Mucosa of descending colon (tissue), 3 donors: ENCODE measurements at places on chromosomes 5 and 9. TPM values are rescaled to one million over a fixed set of nuclear protein-coding genes. Genes with fewer than 3 reads are reported as not detected.

The PCDHA9 gene
- total RNA-seq, result 0.17 TPM

The PTCD2 gene
- 5.2 TPM for total RNA-seq

The PLK2 gene
- 24.7 TPM for total RNA-seq

The ADAMTS16 gene
- 0.35 TPM for total RNA-seq

The PCDHGC4 gene
- total RNA-seq, result 2.6 TPM

The GIN1 gene
- 6.7 TPM for total RNA-seq

The TOPORS gene
- total RNA-seq, result 16.6 TPM

The GPR150 gene
- total RNA-seq, result 0.49 TPM

The KIF20A gene
- total RNA-seq, result 2.8 TPM

The WNT8A gene
- total RNA-seq, result not detected

The SPTLC1 gene
- 69.3 TPM for total RNA-seq

The STK32A gene
- 0.43 TPM for total RNA-seq

The CBY3 gene
- total RNA-seq, result not detected

The SHC3 gene
- 0.35 TPM for total RNA-seq

The DDX4 gene
- not detected for total RNA-seq

The CD72 gene
- total RNA-seq, result 3.0 TPM

The GFPT2 gene
- 7.9 TPM for total RNA-seq

The CDKN2A gene
- total RNA-seq, result 3.6 TPM

The IL13 gene
- not detected for total RNA-seq

The SPACA9 gene
- total RNA-seq, result 1.6 TPM

The SHOC1 gene
- total RNA-seq, result not detected

The KIF4B gene
- not detected for total RNA-seq

The BNIP1 gene
- total RNA-seq, result 11.4 TPM

The CTXN3 gene
- total RNA-seq, result not detected

The LCN6 gene
- total RNA-seq, result 8.5 TPM

The PRRX2 gene
- total RNA-seq, result 0.89 TPM

The PCSK1 gene
- 3.7 TPM for total RNA-seq
